ENCODE measurements at places on chromosomes 7 and 10. TPM values are rescaled to one million over a fixed set of nuclear protein-coding genes. Genes with fewer than 3 reads are reported as not detected.

The CCM2 gene
- 22.9 TPM for total RNA-seq

The IFIT1 gene
- total RNA-seq = 0.79 TPM

The KLF14 gene
- total RNA-seq = 0.45 TPM

The SOSTDC1 gene
- total RNA-seq = not detected

The ABHD11 gene
- total RNA-seq = 42.6 TPM

The TDRD1 gene
- total RNA-seq = not detected

The R3HCC1L gene
- total RNA-seq = 14.9 TPM

The MYL10 gene
- 0.75 TPM for total RNA-seq

The SYT15 gene
- total RNA-seq = 0.08 TPM

The PRKCQ gene
- 3.7 TPM for total RNA-seq

The CCDC146 gene
- 0.91 TPM for total RNA-seq

The CRTAC1 gene
- not detected for total RNA-seq

The RAMP3 gene
- not detected for total RNA-seq

The GNGT1 gene
- not detected for total RNA-seq

The PLEKHS1 gene
- 0.04 TPM for total RNA-seq

The ZRANB1 gene
- 17.2 TPM for total RNA-seq

The AP1S1 gene
- 361 TPM for total RNA-seq

The SPACDR gene
- total RNA-seq = 0.38 TPM

The NODAL gene
- total RNA-seq = not detected

The EMX2 gene
- total RNA-seq = not detected

The PON1 gene
- not detected for total RNA-seq

The ANKRD26 gene
- 4.9 TPM for total RNA-seq

The OR2A12 gene
- total RNA-seq = not detected

The HOXA2 gene
- total RNA-seq = 1.4 TPM

The FKBP6 gene
- not detected for total RNA-seq

The GLI3 gene
- total RNA-seq = 5.5 TPM

The MAGI2 gene
- 3.5 TPM for total RNA-seq

The ATOH7 gene
- total RNA-seq = 0.23 TPM

The BCCIP gene
- 59.4 TPM for total RNA-seq

The GBX1 gene
- total RNA-seq = not detected

The SLC18A2 gene
- not detected for total RNA-seq

The H2BK1 gene
- not detected for total RNA-seq

The WDR86 gene
- not detected for total RNA-seq

The THSD7A gene
- total RNA-seq = 0.38 TPM

The WDR37 gene
- 8.5 TPM for total RNA-seq

The NRCAM gene
- 1.8 TPM for total RNA-seq

The ACSM6 gene
- not detected for total RNA-seq

The CTAGE6 gene
- total RNA-seq = not detected

The CDK1 gene
- total RNA-seq = 64.7 TPM

The TMEM236 gene
- total RNA-seq = not detected

The CHST12 gene
- 8.2 TPM for total RNA-seq

The NKX2-3 gene
- not detected for total RNA-seq

The ERVW-1 gene
- not detected for total RNA-seq

The CTNNA3 gene
- total RNA-seq = not detected

The COL13A1 gene
- 59.4 TPM for total RNA-seq

The ZDHHC16 gene
- 35.8 TPM for total RNA-seq

The DUSP5 gene
- 46.7 TPM for total RNA-seq

Measured in A375 (cell line).